ENCODE measurements at places on chromosomes 7 and 10.

DNA sequence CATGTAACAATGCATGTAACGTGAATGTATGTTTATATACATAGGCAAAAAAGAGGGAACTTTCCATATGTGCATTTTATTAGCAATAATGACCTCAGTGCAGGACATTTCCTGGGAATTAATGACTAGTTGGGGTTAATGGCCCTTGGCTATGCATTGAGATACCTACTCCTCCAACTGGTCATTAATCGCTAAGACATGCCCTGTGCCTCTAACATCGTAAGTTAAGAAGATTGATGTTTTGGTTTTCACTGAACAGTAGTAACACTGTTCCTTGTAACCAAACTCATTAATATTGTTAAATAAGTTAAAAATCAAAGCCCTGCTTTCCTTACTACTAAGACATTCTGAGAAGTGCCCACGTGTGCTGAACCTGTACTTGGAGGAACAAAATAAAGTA, 61.7 kb downstream of the SEMA3D start:
- no peak for DNase-seq

GRCh38 chr10:79275431-79275851, 71.8 kb upstream of the PPIF start:
- no peak for DNase-seq

GRCh38 chr7:47149971-47150370, 431.9 kb downstream of the TNS3 start:
- no peak for DNase-seq

DNA sequence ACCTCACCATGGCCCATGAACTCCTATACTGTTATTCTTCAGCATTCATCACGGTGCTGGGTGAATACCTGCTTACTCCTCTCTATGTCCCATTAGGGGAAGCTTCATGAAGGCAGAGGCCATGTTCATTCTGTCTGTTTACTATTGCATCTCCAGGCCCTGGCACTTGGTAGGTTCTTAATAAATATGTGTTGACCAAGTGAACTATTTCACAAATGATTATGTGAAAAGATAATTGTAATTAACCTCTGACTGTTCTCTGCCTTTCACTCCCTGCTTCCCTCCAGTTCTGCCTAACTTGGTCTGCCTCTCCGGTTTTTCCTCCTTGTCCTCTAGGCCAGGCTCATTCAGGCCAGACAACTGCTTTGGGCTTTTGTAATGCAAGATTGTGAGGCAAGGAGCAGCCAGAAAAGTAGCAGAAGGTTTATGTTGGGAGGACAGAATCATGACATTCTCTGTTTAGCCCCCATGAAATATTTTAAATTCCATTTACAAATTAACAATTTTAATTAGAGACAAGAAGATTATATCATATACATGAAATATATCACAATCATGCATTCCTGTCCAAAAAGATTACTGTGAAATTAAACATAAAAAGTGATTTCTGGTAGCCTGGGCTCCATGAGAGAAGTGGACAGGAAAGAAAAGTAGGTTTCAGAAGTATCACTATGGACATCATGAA, 42.1 kb upstream of the PLXNA4 start:
- DNase-seq = no peak

- DNase-seq = no peak
These were observed 43.6 kb upstream of the KLF6 start for GRCh38 chr10:3828404-3829155.

DNA sequence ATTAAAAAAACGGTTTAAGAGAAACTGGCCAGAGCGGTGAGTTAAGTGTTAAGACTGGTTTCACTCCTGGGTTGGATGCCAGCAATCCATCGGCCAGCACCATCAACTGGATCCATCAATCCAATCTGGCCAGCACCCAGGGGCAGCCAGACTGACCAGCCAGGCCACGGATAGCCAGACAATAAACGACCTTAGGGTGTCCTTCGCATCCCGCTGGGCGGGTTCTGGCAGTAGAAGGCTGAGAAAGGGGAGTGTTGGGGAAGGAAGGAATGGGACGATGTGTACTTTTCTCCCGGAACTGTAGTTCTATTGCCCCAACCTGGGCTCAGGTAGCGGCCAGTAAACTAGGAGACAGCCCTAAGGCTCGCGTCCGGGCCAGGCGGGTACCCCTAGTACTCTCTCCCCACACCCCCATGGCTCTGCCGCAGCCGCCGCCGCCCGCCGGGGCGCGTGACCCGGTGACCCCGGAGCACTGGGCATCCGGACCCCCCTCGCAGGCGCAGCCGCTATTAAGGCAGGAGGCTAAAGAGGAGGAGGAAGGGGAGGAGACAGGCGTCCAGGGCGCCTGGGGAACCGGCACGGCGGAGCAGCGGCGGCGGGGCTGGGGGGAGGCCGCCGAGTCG, at the start of gene CASD1:
Gene CASD1 (plus strand): TSS at position 546 of the 623 bp plus-strand sequence. CDS start 276 bp downstream, outside the sequence.
- peak; percentile 46 for DNase-seq

DNA sequence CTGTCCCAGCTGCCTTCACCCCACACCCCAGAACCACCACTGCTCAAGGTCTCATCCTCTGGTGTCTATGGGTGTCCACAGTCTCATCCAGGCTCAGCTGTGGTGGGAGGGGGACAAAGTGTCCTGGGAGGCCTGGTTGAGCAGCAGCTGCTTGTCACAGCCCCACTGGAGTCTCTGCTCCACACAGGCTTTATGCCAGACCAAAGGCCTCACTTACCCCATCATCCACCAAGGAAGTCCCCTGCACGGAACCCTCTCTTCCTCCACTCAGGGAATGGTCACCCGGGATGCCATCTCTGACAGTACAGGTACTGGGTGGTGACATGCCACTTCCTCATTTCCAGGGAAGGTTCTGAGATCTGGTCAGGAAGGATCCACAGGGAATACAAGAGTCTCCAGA, 925.4 kb upstream of the ZNF722 start:
- no peak for DNase-seq

DNA sequence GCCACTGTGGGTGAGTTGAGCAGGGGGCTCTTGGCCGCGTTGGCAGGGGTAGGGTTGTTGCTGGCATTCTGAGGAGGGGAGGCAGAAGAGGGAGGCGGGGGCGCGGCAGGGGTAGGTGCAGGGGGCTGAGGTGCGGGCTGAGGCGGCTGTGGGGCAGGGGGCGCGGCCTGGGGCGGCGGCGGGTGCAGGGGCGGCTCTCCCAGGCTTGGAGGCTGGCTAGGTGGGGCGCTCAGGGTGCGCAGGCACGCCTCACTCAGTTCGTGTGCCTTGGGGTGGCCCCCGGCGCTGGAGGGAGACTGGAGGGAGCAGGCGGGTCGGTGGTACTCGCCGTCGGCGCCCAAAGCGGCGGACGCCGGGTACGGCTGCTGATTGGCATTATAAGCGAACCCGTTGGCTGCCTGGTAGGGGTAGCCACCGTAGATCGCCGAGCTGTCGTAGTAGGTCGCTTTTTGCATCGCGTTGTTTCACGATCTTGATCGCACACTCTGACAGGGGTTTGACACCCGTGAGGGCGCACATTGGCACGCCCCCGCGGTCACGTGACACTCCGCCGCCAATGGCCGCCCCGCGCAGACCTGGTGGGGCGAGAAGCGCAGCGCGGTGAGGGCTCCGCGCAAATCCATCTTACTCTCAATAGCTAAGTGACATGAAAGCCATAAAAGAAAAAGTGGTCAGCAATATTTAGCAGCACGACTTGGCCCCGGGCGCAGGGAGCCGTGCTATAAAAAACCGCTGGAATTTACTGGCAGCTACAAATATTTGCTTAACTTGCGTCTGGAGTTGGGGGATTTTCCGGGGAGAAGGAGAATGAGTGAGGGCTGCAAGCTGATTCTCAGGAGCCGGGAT, 7.9 kb upstream of the HOXA2 start:
- no peak for DNase-seq

DNA sequence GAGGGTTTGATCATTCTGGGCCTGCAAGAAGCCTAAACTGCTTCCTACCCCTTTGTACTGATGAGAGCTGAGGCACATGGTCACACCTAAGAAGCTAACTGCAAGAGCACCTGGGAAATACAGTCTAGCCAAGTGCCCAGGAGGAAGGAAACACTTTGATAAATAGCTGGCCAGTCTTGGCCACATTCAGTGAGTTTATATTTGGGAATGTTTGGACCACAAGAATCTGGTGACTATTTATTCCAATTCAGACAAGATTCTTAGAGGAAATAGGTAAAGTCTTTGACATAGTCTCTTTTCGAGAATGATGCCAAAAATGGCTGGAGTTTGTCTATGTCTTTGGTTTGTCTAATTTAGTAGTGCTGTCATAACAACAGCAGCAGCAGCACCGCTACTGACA, 213.6 kb downstream of the KIF20B start:
- DNase-seq = no peak

- DNase-seq = no peak
These were observed 10.9 kb upstream of the NFE2L3 start for GRCh38 chr7:26141077-26141476.

DNA sequence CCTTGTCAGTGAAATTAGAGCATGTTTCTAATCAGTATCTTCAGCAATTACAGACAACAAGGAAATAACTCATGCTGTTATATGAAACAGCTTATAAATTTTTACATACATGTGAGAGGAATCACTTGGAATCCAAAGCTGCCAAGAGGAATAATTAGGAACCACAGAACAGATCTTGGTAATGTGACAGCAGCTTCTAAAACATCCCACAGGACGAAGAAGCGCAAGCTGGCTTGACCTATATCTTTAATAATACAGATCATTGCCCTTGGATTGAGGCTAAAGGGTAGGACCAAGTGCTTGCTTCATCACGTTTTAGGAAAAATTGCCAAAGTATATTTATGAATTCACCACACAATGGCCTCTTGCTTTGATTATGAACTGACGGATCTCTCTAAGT, 869.8 kb downstream of the LRMDA start:
- no peak for DNase-seq

GRCh38 chr10:119207713-119208552, 562 bp downstream of the GRK5 start:
- no peak for DNase-seq

GRCh38 chr10:95837783-95838182, 70.0 kb upstream of the CC2D2B start:
- no peak for DNase-seq

DNA sequence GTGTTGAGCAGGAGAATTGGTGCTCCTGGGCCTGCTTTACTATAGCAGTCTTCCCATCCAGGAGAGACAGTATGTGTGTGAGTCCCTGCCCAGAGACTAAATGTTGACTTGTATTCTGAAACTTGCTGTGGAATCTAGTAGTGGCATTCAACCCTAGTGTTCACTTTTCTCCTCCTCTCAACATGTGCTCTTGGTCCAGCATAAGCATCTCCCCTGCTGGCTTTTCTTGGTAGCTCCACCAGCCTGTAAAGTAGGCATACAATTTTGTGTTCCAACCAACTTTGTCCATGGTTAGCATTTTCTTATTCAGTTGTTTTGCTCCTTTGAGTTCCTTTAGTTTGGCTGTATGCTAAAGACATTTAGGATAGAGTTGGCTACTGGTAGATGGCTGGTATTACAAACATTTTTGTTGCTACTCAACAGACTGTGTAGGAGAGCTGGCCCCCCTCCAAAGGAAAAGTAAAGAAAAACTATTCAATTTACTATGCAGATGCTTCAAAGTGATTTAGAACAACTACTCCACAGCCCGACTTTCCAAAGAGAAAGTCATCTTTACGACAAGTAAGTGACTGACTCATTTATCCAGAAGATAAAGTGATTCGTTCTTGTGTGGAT, 46.0 kb downstream of the ASB4 start:
- no peak for DNase-seq

DNA sequence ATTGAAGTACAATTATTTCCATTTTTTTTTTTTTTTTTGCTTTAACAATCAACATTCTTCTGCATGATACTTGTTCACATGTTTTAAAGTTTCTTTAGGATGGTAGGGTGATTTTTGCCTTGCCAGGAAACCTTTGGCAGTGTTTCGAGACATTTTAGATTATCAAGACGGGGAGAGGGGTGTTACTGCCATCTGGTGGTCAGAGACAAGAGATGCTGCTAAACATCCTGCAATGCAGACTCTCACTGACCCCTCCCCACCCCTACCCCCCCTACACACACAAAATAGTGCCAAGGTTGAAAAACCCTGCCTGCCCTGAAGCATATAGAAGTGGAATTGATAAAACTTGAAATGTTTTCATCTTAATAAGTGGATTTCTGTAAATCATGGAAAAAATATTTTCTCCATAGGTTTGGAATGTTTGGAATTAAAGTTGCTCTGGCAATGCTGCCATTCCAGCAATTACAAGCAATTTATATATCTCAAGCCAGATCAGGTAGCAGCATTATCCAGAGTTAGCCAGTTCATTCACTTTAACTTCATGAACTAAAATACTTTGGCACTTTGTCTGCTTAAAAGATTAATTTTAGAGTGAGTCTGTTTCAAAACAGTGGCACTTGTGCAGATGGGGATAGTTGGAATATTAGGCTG, 62.1 kb downstream of the SDHAF3 start:
- no peak for DNase-seq

- no peak for DNase-seq
These were observed 14.3 kb downstream of the RHEB start for GRCh38 chr7:151505433-151505832.

GRCh38 chr7:32559480-32559879, 64.2 kb downstream of the AVL9 start:
- DNase-seq = no peak

- no peak for DNase-seq
These were observed 148.1 kb downstream of the AUTS2 start for GRCh38 chr7:69746383-69746782.

GRCh38 chr10:60144099-60144498, 237.7 kb upstream of the CCDC6 start:
- DNase-seq = no peak

- no peak for DNase-seq
These were observed 380.2 kb downstream of the EXOC4 start for GRCh38 chr7:133633055-133633454.

- no peak for DNase-seq
These were observed 55.6 kb downstream of the ARHGAP22 start for GRCh38 chr10:48549236-48549635.

DNA sequence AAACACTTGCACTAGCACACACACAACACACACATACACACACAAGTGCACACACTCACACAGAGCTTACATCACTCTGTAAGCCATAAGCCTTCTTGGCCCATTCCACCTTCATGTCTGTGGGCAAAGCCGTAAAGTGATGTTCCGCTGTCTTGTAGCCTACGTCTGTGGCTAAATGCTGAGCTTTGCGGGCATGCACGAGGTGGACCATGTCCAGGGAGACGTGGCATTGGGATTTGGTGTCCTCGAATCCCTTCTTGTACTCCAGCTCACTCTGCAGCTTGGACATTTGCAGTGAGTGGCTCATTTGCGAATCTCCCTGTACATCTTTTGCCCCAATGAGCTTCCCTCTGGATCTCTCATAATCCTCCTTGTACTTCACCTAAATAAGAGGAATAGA, 42.0 kb downstream of the NRAP start:
- no peak for DNase-seq

GRCh38 chr10:66927251-66927935, 1.6 kb downstream of the LRRTM3 start:
- DNase-seq = peak; percentile 20

DNA sequence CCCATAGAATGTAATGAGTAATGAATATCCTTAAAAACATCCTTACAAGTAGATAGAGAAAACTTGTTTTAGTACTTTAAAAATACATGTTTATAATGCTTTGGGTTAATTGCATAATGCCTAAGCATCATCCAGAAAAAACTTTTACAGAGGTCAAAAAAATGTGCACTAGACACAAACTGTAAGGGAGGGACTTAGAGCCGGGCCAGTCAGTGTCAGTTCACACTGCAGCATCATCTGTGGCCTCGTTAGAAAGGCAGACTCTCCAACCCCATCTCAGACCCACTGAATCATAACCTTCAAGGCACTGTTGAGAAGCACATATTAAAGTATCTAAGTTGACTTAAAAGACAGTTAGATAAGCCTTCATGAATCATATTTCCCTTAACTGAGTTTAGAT, 230.1 kb upstream of the PRPS1L1 start:
- DNase-seq = no peak

Data from posterior cingulate gyrus (tissue), 11 donors.